Dermis microvascular lymphatic vessel endothelial cell (primary cell): ENCODE measurements at places on chromosomes 4 and X. TPM values are rescaled to one million over a fixed set of nuclear protein-coding genes. Genes with fewer than 3 reads are reported as not detected.
A peak's percentile ranks its signal among the peaks of the same experiment; 100 is the strongest.

DNA sequence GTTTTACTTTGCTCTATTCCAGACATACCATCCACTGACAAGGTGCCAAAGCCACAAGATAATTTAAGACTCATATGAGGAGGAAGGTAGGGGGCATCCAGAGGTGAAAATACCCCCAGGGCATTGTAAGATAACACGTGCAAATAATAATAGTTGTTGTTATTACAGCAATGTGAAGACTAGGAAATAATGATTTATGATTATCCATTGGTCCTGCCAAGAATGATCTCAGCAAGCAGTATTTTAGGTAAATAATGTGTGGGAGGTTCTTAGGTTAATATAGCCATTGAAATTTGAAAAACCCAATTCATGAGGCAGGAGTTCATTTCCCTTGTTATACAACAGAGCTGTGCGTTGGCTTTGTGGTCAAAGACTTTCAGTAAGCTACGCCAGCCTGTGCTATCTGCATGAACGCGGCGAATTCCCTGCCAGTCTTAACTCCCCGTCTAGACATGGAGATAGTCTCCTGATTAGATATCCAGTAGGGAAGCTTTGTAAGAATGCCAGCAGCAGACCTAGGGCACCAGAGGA lies 47.2 kb upstream of the MXRA5 start:
- no peak for DNase-seq

MEPE gene
- total RNA-seq, result not detected in 2 replicates

DNA sequence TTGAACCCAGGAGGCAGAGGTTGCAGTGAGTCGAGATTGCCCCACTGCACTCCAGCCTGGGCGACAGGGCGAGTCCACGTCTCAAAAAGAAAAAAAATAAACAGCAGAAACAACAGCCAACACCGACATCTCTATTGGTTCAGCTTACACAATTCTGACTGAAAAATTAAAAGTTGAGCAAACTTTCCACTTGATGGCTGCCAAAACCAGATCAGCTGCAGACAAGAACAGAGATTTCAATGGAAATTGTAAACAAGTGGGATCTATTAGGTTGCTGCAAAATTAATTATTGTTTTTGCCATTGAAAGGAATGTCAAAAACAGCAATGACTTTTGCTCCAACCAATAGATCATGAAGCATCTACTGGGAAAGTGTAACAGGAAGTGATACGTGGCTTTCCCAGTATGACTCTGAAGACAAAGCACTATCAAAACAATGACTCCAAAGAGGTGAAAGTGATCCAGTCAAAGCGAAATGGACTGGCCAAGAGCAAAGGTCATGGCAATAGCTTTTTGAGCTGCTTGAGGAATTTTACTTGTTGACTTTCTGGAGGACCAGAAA lies 26.3 kb downstream of the UPF3B start:
- DNase-seq, result peak; percentile 75

GRCh38 chr4:120723105-120723504 lies 199.4 kb downstream of the PRDM5 start:
- DNase-seq, result no peak

- no peak for DNase-seq
Measured at GRCh38 chr4:8245884-8246833, 23.4 kb upstream of the HTRA3 start.

OCRL gene
- total RNA-seq, result 10.1 and 14.5 TPM in 2 replicates

ENPP6 gene
- total RNA-seq, result under 0.01 TPM in 1 of 2 replicates, not detected in the other

- DNase-seq, result no peak
Measured at GRCh38 chr4:120923207-120923522, 639 bp upstream of the PRDM5 start.

GAGE1 gene
- not detected in 2 replicates for total RNA-seq

GRCh38 chrX:108134724-108135123 lies 43.1 kb downstream of the ATG4A start:
- DNase-seq, result no peak

GRCh38 chrX:107825698-107826237 lies at the start of gene MID2:
MID2 (plus strand) TSS chrX:107825866; CDS start chrX:107826427, 561 bp downstream.
- no peak for DNase-seq

DNA sequence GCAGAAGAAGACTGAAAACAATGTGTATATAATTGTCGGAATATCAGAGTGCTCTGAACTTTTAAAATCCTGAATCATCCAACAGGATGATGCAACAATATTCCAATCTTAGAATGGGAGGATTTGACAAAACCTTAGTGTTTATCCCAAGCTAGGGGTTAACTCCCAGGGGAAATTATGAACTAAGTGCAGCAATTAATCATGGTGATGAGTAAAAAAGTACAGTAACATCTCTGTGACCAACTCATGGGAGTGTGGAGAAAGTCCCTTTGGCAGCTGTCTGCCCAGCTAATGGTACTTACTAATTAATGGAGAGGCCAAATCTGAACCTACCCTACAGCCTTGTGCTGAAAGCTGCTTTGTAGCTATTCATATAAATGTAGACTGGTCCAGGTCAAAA lies 257.6 kb upstream of the DDX53 start:
- no peak for DNase-seq

DNA sequence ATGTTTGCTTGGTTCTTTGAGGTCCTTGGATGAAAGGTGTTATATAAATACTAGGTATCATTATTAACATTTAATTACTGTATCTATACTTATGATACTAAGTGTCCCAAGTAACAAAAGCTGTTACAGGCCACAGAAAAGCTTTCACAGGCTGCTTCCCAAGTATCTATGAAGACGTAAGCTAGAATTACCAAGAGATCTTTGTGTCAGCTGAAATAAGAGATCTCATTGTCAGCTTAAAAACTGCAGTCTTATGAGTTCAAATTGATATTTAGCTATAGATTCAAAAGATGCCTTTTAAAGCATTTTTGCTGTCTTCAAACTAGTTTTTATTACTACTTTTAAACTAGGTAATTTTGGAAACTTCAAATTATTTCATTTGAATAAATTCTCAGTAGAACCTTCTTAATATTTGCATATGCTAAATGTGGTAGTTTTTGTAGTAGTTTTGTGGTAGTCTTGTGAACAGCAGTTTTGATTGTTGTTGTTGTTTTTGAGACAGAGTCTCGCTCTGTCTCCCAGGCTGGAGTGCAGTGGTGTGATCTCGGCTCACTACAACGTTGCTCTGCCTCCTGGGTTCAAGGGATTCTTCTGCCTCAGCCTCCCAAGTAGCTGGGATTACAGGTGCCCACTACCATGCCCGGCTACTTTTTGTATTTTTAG lies 170.0 kb upstream of the RPL34 start:
- no peak for DNase-seq

SYTL5 gene
- not detected in 2 replicates for total RNA-seq

DNA sequence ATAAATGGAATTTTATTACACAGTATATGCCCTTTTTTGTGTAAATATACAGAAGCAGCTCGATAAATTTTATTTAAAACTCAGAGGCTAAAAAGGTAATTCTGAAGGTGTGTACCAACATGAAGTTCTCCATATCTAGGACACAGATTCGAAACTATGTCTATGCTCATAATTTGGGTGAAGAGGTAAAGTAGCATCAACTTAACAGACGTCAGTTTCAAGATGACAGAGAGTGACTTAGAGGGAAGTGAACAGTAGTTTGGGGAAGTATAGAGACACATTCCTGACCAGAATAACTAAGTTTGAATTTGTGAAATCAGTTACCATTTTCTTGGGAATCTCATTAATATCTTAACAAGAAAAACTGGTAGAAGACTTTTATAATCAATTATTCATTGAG lies 2493.3 kb downstream of the ARAP2 start:
- no peak for DNase-seq

ODAPH gene
- total RNA-seq, result not detected in 2 replicates

- no peak for DNase-seq
Measured at GRCh38 chr4:67483868-67484602, 61.3 kb downstream of the CENPC start.

DNA sequence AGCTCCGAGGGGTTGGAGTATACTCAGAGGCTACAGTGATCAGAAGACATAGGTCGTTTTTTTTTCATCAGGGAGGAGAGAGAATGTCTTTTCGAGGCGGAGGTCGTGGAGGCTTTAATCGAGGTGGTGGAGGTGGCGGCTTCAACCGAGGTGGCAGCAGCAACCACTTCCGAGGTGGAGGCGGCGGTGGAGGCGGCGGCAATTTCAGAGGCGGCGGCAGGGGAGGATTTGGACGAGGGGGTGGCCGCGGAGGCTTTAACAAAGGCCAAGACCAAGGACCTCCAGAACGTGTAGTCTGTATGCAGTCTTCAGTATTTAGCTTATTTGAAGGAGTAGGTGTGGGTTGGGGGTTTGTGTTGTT lies 500 bp downstream of the GAR1 start:
- no peak for DNase-seq

GRCh38 chr4:145824463-145824862 lies 114.2 kb downstream of the ZNF827 start:
- DNase-seq, result no peak

DNA sequence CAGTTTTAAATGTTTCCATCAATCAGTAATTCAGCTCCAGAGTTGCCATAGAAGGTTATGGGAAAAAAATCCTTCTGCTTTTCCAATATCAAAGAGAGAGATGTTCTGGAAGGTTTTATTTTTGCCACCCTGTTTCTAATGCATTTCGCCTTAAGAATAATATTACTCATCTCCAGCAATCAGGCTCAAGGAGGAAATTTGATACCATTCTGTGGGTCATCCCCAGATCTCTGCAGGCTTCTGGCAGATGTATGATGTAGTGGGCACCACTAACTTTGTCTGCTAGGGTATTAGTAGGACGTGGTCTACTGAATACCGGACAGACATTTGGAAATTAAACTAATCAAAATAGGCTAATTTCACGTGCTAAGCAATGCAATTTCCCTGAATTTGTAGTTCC lies 645.4 kb upstream of the TENM3 start:
- DNase-seq, result no peak
